Stimulated activated CD4-positive, alpha-beta T cell treated with anti-CD3 and anti-CD28 coated beads, Interleukin-1b, Interleukin-23, amount 100 ng/mL, for 48 hours (primary cell): ENCODE measurements at places on chromosomes 2 and 18.

GRCh38 chr2:18548621-18549020, 11.8 kb downstream of the RDH14 start:
- DNase-seq = no peak

DNA sequence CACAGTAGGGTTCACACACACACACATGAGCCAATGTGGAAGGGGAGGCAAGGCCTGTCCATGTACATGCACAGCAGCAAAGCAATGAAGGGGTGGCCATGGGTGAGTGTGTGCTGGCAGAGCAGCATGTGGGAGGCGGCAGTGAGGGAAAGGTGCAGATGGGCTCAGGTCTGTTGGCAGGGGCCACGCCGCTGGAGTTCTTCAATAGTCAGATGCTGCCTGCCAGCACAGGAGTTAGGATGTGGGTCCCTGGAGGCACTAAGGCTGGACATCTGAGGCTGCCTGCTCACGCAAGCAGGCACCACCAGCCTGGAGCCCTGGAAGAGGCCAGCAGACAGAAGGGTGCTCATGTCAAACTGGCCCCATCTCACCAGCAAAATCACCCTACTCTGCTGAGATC, 1304.9 kb downstream of the DSC3 start:
- DNase-seq = no peak

- DNase-seq = no peak
These were observed 109.4 kb downstream of the NRXN1 start for GRCh38 chr2:50922506-50922905.

GRCh38 chr2:160411955-160412354, 81.7 kb downstream of the RBMS1 start:
- DNase-seq = no peak
